ENCODE measurements at places on chromosomes 12 and 14.

- peak; percentile 49 for DNase-seq
Measured at GRCh38 chr14:65824285-65824977, 411.9 kb downstream of the FUT8 start.

DNA sequence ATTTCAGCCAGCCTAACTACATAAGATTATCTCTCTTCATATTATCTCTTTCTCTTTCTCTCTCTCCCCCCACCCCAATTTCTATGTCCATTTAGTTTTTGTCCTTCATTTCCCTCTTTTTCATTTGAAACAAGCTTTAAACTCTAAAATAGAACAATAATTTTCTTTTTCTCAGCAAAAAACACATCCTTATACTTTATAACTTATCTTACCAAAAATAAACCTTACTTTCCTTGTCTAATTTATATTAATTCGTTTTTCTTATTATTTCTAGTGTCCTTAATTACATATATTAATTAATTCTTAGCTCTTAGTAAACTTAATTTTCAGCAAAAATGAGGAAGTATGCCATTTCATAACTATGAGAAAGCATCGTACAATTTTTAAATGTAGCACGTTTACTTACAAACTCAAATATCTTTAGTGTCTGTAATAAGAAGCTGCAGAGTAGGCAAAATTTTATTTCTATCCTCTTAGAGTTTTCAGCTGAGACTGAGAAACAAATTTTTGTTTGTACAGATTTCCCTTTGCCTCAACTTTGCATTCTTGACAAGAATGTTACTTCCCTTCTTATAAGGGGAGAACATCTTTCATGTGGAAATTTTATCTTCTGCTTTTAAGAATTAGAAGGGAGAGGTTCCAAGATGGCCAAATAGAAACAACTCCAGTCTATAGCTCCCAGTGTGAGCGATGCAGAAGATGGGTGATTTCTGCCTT lies 65.1 kb upstream of the ST8SIA1 start:
- DNase-seq: no peak

- no peak for DNase-seq
Measured at GRCh38 chr14:69537900-69538299, 36.8 kb downstream of the CCDC177 start.

DNA sequence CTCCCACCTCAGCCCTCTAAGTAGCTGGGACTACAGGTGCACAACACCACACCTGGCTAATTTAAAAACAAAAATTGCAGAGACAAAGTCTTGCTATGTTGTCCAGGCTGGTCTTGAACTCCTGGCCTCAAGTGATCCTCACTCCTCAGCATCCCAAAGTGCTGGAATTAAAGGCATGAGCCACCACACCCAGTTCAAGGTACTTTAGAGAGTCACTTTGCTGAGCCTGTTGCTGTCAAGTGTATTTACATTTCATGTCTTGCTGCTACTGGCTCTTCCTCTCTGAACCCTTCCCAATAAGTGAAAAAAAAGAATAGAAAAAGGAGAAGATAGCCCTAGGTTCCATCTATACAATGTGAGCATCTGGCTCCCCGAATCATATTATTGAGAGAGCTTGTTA lies 38.4 kb downstream of the SLCO1A2 start:
- DNase-seq: no peak

GRCh38 chr12:32881107-32881506 lies 15.5 kb downstream of the PKP2 start:
- no peak for DNase-seq

DNA sequence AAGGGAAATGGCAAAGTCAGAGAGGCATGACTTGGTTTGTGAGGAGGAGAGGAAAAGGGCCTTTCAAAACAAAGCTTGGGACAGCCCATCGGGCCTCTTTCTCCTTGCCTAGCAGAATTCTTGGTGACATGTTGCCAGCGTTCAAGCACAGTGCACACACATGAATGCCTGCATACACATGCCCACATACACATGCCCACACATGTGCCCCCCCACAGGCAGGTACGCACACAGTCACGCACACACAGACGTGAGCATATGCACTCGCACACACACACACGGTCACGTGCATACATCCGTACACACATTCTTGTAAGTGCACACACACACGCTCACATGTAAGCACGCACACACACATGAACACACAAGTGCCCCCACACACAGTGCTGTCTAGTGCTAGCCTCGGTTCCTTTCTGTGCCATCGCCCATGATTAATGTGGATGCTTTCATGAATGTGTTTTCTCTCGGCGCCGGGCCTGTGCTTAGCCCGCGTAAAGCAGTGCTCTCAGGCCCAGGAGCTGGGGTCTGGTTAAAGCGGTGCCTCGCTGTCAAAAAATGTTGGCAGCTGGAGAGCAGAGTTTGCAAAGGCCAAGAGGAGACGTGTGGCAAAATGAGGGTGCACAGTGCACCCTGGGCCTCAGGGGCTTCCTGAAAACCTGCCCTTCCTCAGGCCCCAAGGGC lies 328.8 kb upstream of the DIO3 start:
- no peak for DNase-seq

GRCh38 chr14:51224551-51224950 lies 15.5 kb upstream of the TMX1 start:
- peak; percentile 23 for DNase-seq

DNA sequence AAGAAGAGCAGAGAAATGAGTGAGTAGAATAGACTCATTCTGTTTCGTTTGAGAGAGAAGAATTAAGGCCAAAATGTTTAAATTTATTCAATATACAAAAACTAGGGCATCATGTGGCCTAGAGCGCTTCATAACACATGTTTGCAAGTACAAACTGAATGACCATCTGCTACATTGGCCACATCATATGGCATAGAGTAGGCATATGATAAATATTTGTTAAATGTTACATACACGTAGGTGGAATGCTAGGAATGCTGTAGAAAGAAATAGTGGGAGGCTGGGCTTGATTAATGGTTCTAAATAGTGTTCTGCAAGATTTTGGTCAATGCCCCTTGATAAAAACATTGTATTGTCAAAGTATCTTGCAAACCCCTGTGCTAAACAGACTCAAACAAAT lies 10.8 kb downstream of the MGP start:
- no peak for DNase-seq

- DNase-seq: no peak
Measured at GRCh38 chr12:1646569-1647284, 17.7 kb downstream of the WNT5B start.

- DNase-seq: no peak
Measured at GRCh38 chr14:22882529-22883172, 371 bp upstream of the REM2 start.

DNA sequence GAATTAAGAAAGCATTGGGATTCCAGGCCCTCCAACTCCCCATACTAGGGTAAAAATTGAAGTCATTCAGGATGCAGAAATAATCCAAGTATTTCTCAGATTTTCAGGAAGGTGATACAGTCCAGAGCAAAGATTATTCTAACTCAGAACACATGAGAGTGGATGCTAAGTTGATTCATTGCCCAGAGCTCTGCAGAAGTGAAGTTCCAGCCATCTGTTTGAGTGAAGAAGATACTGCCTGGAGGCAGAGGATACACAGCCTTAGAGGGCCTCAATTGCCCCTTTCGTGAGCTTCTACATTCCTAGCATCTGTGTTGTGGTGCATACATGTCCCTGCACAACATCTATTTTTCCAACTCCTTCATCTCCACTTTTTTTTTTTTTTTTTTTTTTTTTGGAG lies 36.9 kb upstream of the SMUG1 start:
- no peak for DNase-seq

DNA sequence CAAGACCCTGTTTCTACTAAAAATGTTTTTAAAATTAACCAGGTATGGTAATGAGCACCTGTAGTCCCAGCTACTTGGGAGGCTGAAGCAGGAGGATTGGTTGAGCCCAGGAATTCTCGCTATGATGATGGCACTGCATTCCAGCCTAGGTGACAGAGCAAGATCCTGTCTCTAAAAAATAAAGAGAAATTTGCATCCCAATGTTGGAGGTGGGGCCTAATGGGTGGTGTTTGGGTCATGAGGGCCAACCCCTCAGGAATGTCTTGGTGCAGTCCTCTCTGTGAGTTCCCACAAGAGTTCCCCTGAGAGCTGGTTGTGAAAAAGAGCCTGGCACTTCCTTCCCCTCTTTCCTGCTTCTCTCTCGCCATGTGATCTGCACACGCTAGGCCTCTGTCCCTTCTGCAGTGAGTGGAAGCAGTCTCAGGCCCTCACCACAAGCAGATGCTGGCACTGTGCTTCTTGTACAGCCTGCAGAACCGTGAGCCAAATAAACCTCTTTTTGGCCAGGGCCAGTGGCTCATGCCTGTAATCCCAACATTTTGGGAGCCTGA lies 11.3 kb downstream of the ACOT6 start:
- DNase-seq: no peak

- no peak for DNase-seq
Measured at GRCh38 chr12:120175062-120175461, 19.5 kb downstream of the GCN1 start.

DNA sequence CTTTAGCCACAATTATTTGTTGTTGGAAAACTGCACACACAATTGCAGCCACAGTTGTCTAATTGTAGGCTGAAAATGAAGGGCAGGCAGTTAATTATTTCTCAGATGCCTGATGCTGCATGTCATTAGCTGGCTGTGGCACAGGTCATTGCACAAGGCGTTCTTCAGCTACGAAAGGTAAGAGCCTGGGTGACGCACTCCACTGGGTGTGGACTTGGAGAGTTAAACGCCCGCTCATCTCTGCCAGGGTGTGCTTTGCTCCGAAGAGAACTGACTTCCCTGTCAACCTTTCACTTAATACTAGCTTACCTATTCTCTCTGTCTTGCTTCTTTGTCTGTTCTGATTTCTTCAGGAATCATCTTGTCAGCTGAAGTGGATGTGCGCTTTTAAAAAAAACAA lies 91.4 kb upstream of the CPM start:
- peak; percentile 13 for DNase-seq

DNA sequence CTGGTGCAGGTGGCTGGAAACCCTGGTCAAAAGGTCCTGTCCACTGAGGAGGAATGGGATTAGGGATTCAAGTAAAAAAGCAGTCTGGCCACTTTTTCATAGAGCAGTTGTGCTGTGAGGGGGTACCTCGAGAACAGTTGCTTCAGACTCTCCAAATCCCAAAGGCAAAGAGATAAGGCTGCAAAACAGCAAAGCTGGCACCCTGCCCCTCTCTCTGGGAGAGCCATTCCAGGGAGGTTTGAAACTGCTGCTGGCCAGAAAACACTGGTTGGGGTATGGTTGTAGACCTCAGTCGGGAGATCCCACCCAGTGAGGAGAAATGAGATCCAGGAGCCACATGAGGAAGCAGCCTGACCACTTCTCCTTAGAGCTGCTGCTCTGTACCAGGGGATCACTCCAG lies 137.3 kb downstream of the CEP83 start:
- no peak for DNase-seq

GRCh38 chr12:2376908-2377657 lies 324.3 kb downstream of the CACNA1C start:
- DNase-seq: no peak

GRCh38 chr12:123805173-123805572 lies 43.1 kb downstream of the DNAH10 start:
- DNase-seq: no peak

DNA sequence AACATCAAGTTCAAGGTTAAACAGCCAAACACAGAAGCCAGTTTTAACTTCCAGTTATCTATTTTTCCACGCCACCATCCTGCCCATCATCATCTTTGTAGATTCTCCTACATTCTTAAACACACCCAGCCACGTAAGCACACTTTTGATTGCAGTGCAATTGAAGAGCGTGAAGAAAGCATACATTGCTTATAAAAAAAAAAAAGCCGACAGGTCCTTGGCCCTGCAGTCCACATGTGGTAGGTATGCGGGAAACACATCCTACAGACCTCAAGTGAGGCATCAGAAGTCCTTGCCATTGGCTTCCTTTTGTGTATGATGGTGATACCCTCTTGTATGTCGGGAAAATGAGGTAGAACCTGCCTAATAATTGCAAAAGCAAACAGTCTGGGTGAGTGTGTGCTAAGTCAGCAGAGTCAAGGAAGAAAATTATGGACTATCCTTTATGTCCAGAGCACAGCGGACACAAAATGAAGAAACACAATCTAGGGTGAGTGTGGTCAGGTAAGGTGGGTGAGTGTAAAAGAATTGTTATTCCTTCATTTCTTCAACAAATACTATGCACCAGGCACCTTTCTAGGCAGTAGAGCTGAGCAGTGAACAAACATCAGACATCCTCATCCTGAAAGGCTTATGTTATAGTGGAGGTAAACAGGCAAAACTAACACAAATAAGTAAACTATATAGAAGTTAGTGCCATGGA lies 51.5 kb downstream of the EID3 start:
- no peak for DNase-seq

DNA sequence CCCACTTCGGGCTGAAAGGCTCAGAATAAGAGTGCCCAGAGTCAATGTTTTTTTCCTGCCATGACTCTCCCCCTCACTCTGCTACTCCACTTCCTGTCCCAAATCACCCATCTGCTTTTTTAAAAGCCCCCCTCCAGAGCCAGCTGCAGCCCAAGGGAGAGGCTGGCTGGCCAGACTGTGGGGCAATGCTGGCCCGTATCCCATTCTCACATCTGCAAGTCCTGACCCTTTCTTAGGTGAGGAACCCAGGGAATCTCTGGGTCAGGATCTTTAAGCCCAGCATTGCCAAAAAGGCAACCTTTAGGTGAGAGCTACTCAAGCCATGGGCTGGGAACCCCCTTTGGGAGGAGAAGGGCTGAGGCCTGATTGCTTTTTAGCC lies 1.7 kb upstream of the ITGA5 start:
- DNase-seq: no peak

DNA sequence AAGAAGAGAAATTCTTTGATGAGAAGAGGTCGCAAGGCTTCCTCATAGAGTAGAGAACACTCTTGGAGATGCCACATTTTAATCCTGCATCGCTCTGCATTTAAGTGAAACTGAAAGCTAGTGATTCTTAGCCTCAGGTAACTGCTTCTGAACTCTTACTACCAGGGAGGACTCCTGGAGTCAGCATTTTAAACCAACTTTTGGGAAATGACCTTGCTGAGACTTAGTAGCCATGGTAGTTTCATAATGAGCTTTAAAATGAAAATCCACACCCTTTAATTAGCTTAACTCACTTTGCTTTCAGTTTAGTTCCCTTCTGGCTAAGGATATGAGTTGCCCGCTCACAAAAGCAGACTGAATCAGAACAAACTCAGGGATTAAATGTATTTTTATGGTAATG lies 80.3 kb downstream of the SYNE2 start:
- DNase-seq: no peak

- DNase-seq: no peak
Measured at GRCh38 chr14:91219517-91220389, 24.8 kb downstream of the GPR68 start.

DNA sequence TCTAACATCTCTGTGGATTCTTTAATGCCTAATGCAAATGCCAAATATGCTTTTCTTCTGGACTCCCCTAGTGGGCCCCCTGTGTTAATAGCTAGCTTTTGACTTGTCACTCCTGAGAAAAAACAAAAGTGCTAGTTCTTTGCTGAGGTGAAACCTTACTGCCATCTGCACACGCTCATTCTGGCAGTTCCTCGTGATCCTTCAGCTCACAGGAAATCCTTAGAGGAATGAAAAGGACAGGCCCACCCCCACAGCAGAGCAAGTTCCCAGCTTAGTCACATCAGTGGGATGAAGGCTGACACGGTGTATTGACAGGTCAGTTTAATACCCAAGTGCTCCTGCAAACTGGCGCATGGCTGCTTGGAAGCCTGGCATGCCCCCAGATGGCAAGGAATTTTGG lies 165.1 kb upstream of the ATP2B1 start:
- DNase-seq: no peak
